ENCODE measurements at places on chromosomes 16 and 17.
A peak's percentile ranks its signal among the peaks of the same experiment; 100 is the strongest.

- DNase-seq: no peak
Observed at GRCh38 chr17:70314506-70314905, 145.2 kb downstream of the KCNJ2 start.

- no peak for DNase-seq
Observed at GRCh38 chr17:48295362-48296288, 134.4 kb downstream of the SKAP1 start.

- DNase-seq: no peak
Observed at GRCh38 chr17:74079537-74080300, 123.8 kb upstream of the RPL38 start.

- no peak for DNase-seq
Observed at GRCh38 chr17:4968486-4969046, 949 bp upstream of the SPAG7 start.

- DNase-seq: no peak
Observed at GRCh38 chr17:74595037-74595750, 3.1 kb upstream of the CD300LD start.

DNA sequence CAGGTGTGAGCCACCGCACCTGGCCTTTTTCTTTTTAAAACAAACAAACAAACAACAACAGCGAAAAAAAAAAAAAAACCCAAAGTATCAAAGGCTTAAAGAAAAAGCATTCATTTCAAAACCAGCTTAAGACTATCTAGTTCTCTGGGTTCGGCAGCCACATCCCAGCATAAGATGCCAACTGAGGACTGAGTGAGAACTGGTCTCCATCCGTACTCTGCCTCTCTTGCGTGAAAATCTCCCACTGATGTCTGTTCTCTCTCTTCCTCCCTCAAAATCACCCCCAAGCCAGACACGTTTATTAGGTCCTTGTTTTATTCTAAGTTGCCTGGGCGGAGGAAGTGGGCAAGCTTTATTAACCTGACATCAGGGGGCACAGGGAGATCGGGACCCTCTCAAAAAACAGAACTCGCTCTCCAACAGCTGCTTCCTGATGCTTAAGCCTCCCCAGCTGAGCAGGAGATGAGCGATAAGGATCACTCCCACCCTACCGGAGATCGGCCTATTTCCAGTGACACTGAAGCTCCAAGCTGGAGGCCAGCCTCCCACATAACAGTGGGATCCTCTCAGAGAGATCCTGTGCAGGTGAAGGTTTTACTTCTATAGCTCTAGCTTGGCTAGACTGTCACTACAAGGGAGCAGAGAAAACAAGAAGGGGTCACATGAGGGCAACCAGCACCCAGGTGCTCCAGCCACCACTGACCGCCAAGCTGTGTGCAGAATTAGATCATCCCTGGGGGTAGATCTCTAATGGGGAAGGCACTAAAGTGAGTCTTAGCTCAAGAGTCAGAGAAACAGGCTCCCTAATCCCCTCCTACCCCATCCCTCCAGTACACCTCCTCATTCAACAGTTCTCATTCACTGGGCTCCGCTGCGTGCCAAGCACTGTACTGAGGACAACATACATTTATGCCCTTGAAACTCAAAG, 13.6 kb downstream of the CDC42EP4 start:
- DNase-seq: no peak

DNA sequence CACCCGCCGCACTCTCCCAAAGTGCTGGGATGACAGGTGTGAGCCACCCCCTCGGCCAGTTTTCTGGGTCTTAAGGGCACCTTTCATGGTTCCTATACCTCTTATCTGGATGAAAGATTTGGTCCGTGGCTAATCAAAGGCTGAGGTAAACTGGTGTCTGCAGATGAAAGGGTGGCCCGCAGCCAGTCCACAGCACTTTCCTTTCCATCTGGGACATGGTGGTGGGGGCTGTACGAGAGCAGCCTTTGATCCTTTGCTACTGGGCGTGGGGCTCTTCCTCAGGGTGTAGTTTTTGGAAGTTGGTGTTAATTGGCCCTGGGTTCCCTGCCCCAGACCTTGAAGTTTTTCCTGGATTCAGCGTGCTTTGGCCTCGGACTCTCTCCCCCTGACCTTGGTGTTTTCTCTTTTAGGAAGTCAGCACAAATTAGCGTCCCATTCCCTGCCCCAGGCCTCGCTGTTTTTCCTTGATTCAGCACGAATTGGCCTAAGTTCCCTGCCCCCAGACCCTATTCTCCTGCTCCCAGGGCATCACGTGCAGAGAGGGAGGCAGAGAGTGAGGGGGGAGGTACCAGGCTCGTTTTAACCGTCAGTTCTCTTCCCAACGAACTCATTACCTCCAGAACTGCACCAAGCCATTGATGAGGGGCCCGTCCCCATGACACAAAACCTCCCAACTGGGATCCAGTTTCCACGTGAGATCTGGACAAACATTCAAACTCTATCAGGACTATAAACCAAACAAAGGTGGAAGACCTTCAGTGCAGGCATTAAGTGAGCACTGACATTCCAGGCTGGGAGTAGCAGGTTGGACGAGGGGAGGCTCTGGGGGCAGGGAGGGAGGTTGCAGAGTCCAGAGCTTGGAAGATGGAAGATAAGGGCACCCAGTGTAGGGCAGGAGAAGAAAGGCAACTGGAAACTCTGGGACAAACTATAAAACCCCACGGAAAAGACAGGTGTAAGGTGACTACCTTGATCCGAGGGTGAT, 11.6 kb downstream of the DPEP1 start:
- DNase-seq: no peak

DNA sequence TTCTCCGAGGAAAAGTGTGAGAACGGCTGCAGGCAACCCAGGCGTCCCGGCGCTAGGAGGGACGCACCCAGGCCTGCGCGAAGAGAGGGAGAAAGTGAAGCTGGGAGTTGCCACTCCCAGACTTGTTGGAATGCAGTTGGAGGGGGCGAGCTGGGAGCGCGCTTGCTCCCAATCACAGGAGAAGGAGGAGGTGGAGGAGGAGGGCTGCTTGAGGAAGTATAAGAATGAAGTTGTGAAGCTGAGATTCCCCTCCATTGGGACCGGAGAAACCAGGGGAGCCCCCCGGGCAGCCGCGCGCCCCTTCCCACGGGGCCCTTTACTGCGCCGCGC, at the start of gene ERBB2:
Gene ERBB2 (plus strand): TSS at position 247 of the 330 bp plus-strand sequence. CDS start 175 bp downstream, outside the sequence.
- DNase-seq: peak; percentile 76

DNA sequence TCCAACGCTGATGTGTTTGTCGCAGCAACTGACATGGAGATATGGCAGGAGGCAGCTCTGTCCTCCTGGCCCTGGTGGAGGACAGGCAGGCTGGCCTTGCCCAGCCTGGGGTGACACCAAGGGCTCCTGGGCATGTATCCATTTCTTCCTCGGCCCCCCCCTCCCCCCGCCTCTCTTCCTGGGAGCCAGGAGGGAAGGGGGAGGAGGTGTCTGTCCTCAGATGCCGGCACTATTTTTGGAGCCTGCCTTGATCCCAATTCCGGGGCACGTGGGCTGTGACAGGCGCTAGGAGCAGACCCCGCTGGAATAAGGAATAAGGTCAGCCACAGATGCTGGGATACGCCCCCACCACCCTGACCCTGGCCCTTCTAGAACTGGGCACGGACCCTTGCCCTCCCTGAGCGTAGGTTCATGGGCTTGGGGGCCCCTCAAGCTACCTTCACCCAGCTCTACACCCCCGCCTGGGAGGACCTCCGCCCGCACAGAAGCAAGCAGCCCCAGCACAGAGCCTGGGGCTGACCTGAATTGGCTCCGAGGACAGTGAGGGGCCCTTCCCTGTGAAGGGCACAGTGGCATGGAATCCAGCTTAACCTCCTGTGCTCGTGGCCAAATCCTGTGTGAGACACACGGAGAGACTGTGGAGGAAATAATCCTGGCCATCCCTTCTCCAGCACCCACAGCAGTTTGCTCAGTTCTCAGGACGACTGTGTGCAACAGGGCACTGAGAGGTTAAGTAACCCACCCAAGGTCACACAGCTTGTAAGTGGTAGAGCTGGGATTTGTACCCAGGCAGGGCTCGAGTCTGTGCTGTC, 24.1 kb downstream of the SEC14L5 start:
- DNase-seq: no peak

GRCh38 chr17:80393241-80393890, 21.6 kb upstream of the ENDOV start:
- DNase-seq: no peak

DNA sequence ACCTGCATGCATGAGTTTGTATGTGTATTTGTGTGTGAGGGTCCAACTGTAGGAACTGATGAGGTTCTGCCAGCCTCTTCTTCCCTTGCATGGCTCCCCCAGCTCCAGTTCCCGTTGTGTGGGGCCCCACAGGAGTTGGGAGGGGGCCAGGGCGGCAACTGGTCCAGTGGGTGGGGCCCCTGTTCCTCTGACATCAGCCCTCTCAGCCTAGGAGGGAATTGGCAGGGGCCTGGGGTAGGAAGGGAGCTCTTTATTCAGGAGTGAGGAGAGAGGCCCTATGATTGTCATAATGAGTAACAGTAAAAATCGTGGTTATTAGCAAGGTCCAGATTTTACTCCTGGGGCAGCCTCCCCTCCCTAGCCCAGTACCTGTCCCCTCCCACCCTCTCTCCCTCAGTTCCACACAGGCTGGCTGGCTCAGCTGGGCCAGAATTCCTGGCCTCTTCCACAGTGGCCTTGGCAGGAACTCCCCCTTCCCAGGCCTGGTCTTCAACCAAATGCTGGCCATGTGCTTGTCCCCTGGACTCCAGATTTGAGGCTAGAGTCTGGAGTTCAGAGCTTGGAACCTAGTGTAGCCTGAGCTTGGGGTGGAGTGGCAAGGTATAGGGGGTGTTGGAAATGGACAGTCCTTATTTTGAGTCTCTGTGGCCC, 18.9 kb downstream of the RARA start:
- no peak for DNase-seq

GRCh38 chr16:27267037-27267677, 1.4 kb downstream of the NSMCE1 start:
- DNase-seq: no peak
